ENCODE measurements at places on chromosomes 3 and 15. TPM values are rescaled to one million over a fixed set of nuclear protein-coding genes. Genes with fewer than 3 reads are reported as not detected.

DNA sequence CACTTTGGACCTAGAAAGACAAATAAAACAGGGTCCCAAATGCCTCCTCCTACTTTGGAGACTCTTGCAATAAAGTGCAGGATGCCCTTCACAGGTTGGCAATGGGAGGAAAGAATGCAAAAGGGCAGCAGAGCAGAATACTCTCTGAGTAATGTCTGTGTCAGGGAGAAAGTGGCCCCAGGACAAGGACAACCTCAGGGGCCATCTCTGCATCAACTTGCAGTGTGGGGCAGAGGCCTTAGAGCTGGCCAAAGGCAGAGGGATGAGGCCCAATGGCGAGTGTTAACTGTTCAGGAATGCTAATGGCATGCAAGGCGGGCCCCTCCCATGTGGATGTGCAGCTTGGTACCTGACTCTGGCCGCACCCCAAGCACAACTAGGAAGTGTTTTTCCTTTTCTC is 8.4 kb downstream of the UPK1B start:
- no peak for ATAC-seq
- no peak overlapping the region for H3K27ac ChIP-seq
- H3K27me3 ChIP-seq, result no peaks in the 10 kb centered on the region
- H3K36me3 ChIP-seq, result no peaks in the 10 kb centered on the region

DNA sequence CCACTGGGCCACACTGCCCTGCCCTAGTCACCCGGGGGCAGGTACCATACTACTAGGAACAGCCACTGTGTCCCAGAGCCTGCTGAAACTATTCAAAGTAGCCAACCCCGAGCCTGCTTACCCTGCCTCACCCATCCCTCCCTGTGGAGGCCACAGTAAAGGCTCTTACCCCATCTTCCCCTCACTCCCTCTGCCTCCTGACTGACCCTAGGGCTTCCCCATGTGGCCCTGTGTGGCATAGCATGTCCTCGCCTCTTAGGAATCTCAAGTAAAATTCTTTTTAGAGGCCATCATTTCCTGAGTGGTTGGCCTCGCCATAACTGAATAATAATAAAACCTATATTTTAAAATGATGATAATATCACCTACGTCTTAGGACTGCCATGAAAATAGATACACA is 112.2 kb upstream of the SLC6A11 start:
- H3K27ac ChIP-seq, result no peak overlapping the region
- no peaks in the 10 kb centered on the region for H3K36me3 ChIP-seq
- H3K4me3 ChIP-seq, result no peak overlapping the region
- H3K4me1 ChIP-seq, result peaks cover 11% of the 10 kb centered on the region
- ATAC-seq, result no peak

DNA sequence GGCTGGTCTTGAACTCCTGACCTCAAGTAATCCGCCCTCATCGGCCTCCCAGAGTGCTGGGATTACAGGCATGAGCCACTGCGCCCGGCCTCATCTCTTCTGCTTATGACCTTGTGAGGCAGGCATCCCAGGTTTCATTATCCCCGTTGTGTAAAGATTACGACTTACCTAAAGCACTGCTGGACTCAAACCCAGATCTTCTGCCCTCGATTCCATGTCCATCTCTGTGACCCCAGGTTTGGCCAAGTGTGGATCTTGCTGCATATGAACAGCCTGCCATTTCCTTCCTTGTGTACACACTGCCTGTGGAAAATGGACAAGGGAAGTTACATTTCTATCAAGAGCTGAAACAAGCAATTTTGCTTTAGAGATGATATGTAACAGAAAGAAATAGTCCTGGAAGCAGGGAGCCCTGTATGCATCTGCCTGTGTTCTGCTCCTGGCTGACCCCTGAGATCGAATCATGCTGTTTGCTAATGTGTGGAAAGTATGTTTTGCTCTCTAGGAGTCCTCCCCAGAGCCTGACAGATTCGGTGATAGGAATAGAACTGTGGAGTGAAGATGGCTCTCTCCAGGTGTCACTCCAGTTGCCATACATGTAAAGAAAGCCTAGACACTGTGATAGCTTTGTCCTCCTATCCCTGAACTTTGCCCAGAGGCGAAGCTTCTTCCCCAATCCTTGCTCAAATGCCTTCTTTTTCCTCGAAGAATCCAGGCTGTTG is 11.8 kb upstream of the LIPC start:
- no peak overlapping the region for H3K4me3 ChIP-seq
- no peak for ATAC-seq
- no peaks in the 10 kb centered on the region for H3K36me3 ChIP-seq
- H3K4me1 ChIP-seq, result no peaks in the 10 kb centered on the region
- H3K27ac ChIP-seq, result no peak overlapping the region
- H3K27me3 ChIP-seq, result no peaks in the 10 kb centered on the region

ALPK3 gene
- total RNA-seq, result 30.0 TPM

DNA sequence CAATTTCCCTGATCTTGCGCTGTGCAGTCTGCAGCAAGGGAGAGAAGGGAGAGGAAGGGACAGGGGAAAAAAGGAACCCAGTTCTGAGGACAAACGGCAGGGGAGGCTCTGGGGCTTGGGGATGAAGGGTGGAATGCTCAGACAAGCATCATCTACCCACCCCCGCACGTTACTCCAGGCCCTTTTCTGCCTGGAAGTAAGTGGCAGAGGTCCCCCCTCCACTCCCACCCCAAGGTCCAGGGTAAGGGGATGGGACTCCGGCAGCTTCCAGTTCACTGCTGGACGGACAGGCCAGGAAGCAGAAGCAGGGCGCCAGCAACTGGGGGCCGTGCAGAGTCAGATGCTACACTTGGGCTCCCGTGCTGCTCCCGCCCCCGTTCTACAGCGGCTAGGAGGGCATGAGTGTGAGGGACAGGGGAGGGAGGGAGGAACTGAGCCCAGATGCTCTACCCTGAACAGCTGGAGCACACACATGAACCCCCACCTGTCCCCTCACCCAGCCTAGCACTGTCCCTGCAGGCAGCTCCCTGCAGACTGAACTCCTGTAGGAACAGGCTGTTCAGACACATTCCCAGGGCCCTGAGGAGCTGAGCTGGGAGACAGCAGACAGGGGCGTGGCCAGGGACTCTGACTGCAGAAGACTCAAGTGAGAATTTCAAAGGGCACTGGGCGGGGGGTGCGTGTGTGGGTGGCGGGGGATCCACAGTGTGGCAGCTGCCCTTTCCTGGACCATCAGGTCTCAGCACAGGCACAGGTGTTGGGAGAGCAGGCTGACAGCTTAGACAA is 59.7 kb downstream of the SENP2 start:
- peaks cover 13% of the 10 kb centered on the region for H3K4me1 ChIP-seq
- peaks cover 9% of the 10 kb centered on the region for H3K27me3 ChIP-seq
- H3K36me3 ChIP-seq, result peaks cover 9% of the 10 kb centered on the region
- no peak overlapping the region for H3K4me3 ChIP-seq
- H3K27ac ChIP-seq, result peak overlapping the region; percentile 35

GRCh38 chr3:87167628-87168456 is 59.3 kb upstream of the CHMP2B start:
- H3K36me3 ChIP-seq, result no peaks in the 10 kb centered on the region
- ATAC-seq, result no peak
- H3K4me1 ChIP-seq, result no peaks in the 10 kb centered on the region
- peaks cover 5% of the 10 kb centered on the region for H3K27me3 ChIP-seq
- H3K27ac ChIP-seq, result no peak overlapping the region

DNA sequence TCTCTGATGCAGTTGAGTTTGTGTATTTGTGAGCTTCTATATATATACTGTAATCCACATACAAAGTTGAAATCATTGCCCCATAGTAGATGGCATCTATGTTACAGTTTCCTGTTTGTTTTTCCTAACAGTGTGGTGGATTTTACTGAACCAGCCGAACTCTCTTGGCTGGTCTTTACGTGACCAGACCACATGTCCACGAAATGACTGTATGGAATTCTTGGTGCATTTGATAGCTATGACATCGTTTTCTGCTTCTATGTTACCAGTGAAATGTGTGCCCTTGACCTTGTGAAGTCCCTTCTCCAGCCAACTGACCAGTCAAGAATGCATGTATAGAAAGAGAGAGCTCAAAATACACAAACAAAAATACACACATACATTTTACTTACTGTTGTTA is 1.8 kb downstream of the KCNMB2 start:
- ATAC-seq, result no peak
- no peaks in the 10 kb centered on the region for H3K36me3 ChIP-seq
- H3K4me3 ChIP-seq, result no peak overlapping the region
- H3K27me3 ChIP-seq, result no peaks in the 10 kb centered on the region

CLCN2 gene
- 2.0 TPM for total RNA-seq

SNX22 gene
- not detected for total RNA-seq

- H3K36me3 ChIP-seq, result no peaks in the 10 kb centered on the region
- no peaks in the 10 kb centered on the region for H3K27me3 ChIP-seq
- H3K4me1 ChIP-seq, result no peaks in the 10 kb centered on the region
- no peak for ATAC-seq
- no peak overlapping the region for H3K27ac ChIP-seq
Observed at GRCh38 chr3:186596568-186597287, 16.1 kb upstream of the AHSG start.

DNA sequence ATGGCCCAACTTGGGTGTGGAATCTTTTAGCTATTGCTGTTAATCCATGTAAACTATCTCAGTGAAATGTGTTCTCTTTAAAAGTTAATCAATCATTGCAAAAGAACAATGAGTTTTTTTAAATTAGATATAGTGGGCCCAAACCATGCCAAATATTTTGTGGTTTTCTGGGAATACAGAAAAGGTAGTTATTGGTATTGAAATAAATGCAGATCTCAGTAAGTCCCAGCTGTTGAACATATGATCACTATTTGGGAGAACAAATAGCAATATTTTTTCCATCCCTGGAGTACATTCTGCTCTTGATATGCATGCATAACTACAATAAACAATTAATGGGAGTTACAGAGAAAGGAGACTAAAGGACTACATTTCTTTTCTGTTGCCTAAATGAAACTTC is 36.0 kb upstream of the LEKR1 start:
- no peaks in the 10 kb centered on the region for H3K36me3 ChIP-seq
- ATAC-seq, result no peak

DNA sequence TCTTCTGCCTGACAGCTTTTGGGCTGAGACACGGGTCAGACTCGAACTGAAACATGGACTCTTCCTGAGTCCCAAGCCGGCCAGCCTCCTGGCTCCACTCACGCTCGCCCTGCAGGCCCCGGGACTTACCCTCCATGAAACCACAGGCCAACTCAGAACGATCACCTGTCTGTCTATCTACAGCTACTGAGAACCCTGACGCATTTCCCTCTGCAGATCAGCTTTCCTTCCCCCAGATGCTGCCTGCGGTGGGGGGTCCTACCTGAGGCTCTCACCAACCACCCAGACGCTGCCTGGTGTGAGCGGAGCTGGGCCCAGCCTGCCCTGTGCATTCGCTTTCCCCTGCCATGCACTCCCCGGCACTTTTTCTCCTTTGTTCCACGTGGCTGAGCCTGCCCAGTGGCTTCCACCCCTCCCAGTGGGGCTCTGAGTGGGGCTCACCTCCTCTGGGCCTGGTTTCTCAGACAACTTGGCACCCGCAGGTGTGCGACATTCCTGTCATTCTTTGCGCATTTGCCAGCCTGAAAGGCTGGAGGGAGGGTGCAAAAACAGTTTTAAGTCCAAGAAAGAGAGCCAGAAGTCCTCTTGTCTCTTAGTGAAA is 60.2 kb downstream of the PLXNA1 start:
- peak overlapping the region; percentile 66 for H3K27ac ChIP-seq
- no peaks in the 10 kb centered on the region for H3K36me3 ChIP-seq
- no peak overlapping the region for H3K4me3 ChIP-seq
- H3K27me3 ChIP-seq, result no peaks in the 10 kb centered on the region
- peak; percentile 68 for ATAC-seq
- no peaks in the 10 kb centered on the region for H3K4me1 ChIP-seq

PLA2G4E gene
- 0.67 TPM for total RNA-seq

DNA sequence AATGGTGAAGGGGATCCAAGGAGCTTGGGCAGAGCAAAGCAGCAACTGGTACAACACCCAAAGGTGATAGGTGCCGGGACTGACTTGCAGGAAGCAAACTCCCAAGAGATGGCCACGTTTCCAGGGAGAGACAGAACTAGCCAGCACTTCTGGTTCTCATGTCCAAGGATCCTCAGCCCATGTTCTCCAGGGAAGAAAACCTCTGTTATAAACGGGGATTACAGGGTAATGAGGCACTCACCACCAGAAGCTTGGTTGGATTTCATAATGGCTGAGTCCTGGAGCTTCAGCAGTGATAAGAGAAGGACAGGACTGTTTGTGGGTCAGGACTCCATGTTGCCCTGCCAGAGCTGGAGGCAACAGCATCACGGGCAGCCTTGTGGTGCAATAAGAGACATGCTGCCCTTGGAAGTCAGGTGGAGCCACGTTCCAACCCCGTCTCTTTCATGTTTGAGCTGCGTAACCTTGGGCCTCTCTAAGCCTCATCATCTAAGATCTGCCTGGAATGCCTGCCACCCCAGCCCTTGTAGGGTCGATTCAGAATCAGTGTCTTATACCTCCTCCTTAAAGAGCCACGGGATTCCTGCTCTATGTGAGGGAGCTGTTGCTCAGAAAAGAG is 181.0 kb downstream of the ABHD5 start:
- no peak overlapping the region for H3K27ac ChIP-seq
- no peak overlapping the region for H3K4me3 ChIP-seq
- ATAC-seq, result no peak

- H3K36me3 ChIP-seq, result no peaks in the 10 kb centered on the region
- ATAC-seq, result peak; percentile 86
- H3K27ac ChIP-seq, result no peak overlapping the region
- H3K4me3 ChIP-seq, result no peak overlapping the region
- peaks cover 17% of the 10 kb centered on the region for H3K4me1 ChIP-seq
Observed at GRCh38 chr15:56805466-56806147, 72.3 kb upstream of the ZNF280D start.

DNA sequence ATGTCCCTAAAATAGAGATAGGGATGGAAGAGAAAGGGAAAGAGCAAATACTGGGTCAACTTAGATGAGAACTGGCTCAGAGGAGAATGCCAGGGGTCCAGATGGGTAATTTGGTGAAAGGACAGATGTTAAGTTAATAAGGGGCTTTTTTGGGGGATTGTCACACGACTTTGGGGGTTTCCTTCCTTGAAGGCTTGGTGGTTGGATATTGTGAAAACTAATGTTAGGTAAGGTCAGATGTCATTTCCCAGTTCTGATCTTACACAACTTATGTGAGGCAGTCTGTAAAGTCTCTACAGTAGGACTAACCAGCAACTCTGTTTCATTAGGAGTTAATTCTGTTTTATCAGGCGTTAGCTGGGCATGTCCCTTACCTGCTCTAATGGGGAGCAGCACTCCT is 231.1 kb downstream of the NR2F2 start:
- H3K27me3 ChIP-seq, result no peaks in the 10 kb centered on the region
- no peaks in the 10 kb centered on the region for H3K4me1 ChIP-seq
- H3K4me3 ChIP-seq, result no peak overlapping the region
- ATAC-seq, result no peak
- H3K27ac ChIP-seq, result no peak overlapping the region

DNA sequence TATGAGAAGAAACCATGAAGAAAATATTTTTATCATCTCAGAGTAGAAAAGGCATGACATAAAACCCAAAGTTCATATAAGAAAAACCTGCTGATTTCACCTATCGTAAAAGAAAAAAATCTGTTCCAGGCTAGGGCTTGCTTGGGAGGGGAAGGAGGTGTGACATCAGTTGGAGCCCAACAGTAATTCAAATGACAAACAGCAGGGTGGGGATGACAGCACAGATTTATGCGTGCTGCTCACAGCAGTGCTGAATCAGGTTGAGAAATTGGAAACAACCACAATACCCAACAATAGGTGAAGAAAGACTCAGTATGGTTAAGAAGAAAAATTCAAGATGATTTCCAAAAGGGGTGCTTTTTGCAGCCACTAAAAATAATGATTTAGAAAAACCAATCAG is 172.4 kb downstream of the PDE8A start:
- no peaks in the 10 kb centered on the region for H3K4me1 ChIP-seq
- no peaks in the 10 kb centered on the region for H3K36me3 ChIP-seq
- H3K27ac ChIP-seq, result no peak overlapping the region
- ATAC-seq, result no peak

- peak; percentile 100 for ATAC-seq
- H3K4me3 ChIP-seq, result peak within 1 kb of the TSS; percentile 84
- peaks cover 11% of the 10 kb centered on the region for H3K27me3 ChIP-seq
- H3K4me1 ChIP-seq, result no peaks in the 10 kb centered on the region
Observed at GRCh38 chr3:126703512-126704493, at the start of gene CHCHD6. Gene CHCHD6, plus strand, starts transcription at chr3:126704240. Its CDS starts 73 bp downstream, at chr3:126704313.

TMEM266 gene
- total RNA-seq, result 0.77 TPM
